ENCODE measurements at places on chromosomes 1 and 21.
A peak's percentile ranks its signal among the peaks of the same experiment; 100 is the strongest.

GRCh38 chr1:22508329-22508728 is 55.0 kb upstream of the EPHA8 start:
- DNase-seq = no peak

DNA sequence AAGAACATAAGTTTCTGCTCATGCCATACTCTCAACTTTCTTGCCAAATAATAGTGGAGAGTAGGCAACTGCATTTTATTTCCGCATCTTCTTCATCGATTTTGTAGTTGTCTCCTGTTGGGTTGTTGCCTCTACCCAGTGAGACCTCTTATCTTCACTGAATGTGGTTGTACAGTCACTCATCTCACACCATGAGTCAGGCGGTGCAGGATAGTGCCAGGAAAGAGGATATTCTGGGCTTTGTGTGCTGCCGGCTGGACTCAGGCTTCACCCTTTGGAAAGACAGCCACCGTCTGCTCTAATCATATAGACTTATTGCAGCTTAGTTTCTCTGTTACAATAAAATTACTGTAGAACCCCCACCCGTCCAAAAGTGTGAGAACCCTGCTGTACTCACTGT is 154.3 kb upstream of the USP24 start:
- DNase-seq = no peak

DNA sequence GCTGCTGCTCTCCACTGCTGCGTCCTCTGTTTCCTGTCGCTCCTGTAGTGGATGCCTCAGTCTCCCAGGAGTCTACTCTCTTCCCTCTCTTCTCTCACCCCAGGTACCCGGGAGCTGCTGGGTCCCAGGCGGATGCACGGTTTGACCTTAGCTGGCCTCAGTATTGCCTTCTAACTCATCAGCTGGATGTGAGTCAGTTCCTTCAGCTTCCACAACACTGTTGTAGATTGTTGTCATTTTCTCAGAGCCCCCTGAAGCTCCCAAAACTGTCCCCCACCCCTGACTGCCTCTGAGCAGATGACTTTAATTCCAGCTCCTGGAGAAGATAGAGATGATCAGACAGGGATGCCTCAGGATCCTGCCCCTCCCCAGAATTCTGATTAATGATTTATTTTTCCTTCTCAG is 7.2 kb downstream of the CNIH3 start:
- no peak for DNase-seq

GRCh38 chr1:24954022-24954421 is 23.9 kb upstream of the RUNX3 start:
- DNase-seq = no peak

GRCh38 chr1:58854576-58854975 is 70.7 kb upstream of the JUN start:
- DNase-seq = no peak

DNA sequence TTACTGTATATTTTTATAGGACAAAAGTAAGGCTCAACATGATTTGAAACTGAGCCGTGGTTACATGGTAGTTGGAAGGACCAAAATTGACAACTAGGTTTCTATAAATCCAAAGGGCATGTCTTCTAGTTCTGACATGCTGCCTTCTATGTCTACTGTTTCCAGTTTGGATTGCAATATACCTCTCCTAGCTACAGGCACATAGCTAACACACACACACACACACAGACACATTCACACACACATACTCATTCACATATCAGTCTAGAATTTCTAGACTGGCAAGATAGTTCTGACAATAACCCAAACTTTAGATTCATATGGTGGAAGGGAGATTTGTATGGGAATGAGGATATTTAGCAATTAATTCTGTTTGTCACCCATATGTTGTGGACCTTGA is 544.8 kb upstream of the CAMK1G start:
- peak; percentile 21 for DNase-seq

DNA sequence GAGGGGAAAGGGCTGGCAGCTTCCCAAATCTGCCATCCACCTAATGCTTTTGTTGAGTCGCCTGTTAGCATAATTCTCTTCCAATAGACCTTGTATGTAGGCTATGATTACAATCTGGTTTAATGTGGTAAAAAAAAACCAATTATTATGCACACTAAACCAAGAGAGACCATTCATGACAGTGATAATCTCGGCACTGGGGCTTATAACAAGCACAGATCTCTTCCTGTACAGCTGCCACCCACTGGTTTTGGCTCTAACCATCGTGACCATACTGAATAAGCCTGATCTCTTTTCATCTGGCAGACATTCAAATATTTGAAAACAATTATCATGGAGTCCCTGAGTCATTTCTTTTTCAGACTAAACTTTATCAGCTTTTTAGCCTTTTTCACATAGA is 12.0 kb upstream of the SYT14 start:
- DNase-seq = peak; percentile 80

- no peak for DNase-seq
Observed at GRCh38 chr1:153698923-153699714, 20.6 kb downstream of the NPR1 start.

- no peak for DNase-seq
Observed at GRCh38 chr1:41444785-41445184, 39.7 kb downstream of the EDN2 start.

GRCh38 chr1:202809597-202810159 is 1.1 kb upstream of the PCAT6 start:
- DNase-seq = peak; percentile 8

Data from brain (organoid and tissue), 16 donors.